ENCODE measurements at places on chromosomes 1 and 21. TPM values are rescaled to one million over a fixed set of nuclear protein-coding genes. Genes with fewer than 3 reads are reported as not detected.
A peak's percentile ranks its signal among the peaks of the same experiment; 100 is the strongest.

DNA sequence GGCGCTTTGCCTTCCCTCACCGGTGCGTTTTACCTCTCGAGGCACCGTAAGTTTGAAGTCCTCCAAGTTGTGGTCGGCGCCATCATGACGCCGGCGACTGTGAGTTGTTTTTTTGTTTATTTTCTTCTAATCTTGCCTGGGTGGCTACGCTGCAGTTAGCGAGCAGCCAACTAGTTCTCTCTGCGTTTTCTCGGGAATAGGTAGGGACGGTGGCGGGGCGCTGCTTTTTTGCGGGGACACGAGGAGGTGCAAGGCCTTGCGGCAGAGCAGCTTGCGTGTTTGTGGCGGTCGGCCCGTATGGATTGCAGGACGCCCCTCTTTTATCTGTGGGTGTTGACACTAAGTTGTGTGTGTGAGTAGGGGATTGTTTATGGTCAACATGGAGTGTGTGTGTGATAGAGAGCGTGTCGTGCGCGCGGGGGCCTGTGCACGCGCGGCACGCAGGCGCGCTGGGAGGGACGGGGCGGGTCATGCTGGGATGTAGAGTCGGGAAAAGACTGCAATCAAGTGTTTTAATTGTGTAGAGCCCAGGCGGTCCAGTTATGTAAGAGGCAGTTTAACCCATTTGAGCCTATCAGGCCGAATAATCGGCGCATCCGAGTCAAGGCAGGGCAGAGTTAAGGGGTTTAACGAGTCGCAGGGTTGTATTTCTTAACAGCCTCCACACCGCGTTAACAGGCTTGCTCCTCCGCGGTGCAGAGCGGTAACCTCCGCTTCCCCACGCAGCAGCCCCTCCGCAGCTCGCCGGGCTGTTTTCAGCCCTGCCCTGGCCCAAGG lies 1.2 kb upstream of the NEGR1 start:
- peaks cover 67% of the 10 kb centered on the region for H3K27me3 ChIP-seq
- peaks cover 11% of the 10 kb centered on the region for H3K4me1 ChIP-seq
- peak overlapping the region; percentile 77 for H3K27ac ChIP-seq
- DNase-seq: peak; percentile 77
- peak overlapping the region; percentile 69 for H3K4me3 ChIP-seq
- H3K36me3 ChIP-seq: no peaks in the 10 kb centered on the region

THBS3 gene
- 30.4 TPM for total RNA-seq

DNA sequence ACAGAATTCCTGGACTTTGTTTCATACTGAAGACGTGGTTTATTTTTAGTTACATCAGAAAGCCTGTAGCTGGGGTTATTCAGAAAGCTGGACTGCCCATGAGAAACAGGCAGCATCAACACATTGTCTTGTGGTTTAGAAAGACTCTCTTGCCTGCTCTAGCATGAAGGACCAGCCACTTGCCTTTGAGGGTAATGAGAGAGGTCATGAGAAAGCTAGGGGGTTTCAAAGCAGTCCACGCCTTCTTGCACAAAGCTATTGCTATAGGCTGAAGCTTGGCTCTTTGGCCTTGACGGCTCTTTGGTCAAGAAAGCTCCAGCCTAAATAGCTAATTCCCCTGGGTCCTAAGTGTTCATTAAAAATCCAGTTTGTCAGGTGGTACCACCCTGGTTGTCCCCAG lies 208.1 kb downstream of the PRDM2 start:
- H3K36me3 ChIP-seq: no peaks in the 10 kb centered on the region
- H3K27me3 ChIP-seq: peaks cover 35% of the 10 kb centered on the region
- peaks cover 8% of the 10 kb centered on the region for H3K4me1 ChIP-seq

CHRM3 gene
- total RNA-seq: 4.5 TPM

DNA sequence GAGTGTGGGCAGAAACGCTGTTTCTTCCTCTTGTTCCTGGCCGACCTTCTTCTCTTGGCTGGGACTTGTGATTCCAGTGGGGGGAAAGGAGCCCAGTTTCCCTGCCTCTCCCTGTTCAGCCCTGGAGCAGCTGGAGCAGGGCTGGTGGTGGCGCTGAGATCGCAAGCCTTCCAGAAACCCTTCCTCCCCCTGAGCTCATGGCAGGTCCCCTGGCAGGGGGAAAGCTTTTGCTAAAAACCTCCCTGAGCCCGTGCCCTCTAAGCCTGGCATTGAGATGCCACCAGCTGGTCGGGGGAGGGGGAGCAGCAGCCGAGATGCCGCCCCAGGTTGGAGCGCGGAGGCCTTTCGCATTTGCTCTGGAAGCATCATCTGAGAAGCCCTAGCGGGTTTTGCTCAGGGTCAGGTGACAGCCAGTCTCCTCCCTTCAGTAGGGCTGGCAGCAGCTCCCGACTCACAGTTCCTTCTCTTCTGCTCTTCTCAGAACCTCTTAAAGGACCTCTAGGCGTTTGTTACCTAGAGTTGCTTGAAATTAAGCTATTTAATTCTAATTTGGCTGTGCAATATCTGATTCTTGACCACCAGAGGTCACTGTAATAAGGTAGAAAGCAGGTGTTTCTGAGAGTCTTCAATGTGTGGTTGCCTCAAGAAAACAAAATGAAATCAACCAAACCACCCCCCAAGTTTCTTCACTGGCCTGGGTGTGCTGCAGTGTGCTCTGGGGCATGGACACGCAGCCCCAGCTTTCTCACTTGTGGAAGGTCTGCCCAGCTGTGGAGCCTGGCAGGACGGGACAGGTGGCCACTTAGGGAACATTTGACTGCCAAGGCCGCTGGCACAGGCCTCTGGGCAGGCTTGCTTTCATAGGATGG lies 257.3 kb downstream of the CAMTA1 start:
- H3K4me1 ChIP-seq: peaks cover 7% of the 10 kb centered on the region
- peak; percentile 51 for DNase-seq
- no peak overlapping the region for H3K4me3 ChIP-seq
- no peak overlapping the region for H3K27ac ChIP-seq

- no peaks in the 10 kb centered on the region for H3K36me3 ChIP-seq
- peaks cover 16% of the 10 kb centered on the region for H3K4me1 ChIP-seq
- H3K4me3 ChIP-seq: no peak overlapping the region
- peak; percentile 63 for DNase-seq
- H3K27me3 ChIP-seq: peaks cover 12% of the 10 kb centered on the region
Observed at GRCh38 chr1:27940297-27940696, 5.5 kb downstream of the SMPDL3B start.

- peak overlapping the region; percentile 71 for H3K27ac ChIP-seq
- no peak overlapping the region for H3K4me3 ChIP-seq
- H3K27me3 ChIP-seq: no peaks in the 10 kb centered on the region
- peaks cover 47% of the 10 kb centered on the region for H3K4me1 ChIP-seq
- no peaks in the 10 kb centered on the region for H3K36me3 ChIP-seq
Observed at GRCh38 chr1:203178083-203178482, 2.5 kb upstream of the MYBPH start.

GABRD gene
- total RNA-seq: 0.31 TPM

GBP3 gene
- not detected for total RNA-seq
